ENCODE measurements at places on chromosomes 1 and 21.

- DNase-seq = peak; percentile 86
These were observed 48.2 kb upstream of the TNFSF4 start for GRCh38 chr1:173255214-173255813.

DNA sequence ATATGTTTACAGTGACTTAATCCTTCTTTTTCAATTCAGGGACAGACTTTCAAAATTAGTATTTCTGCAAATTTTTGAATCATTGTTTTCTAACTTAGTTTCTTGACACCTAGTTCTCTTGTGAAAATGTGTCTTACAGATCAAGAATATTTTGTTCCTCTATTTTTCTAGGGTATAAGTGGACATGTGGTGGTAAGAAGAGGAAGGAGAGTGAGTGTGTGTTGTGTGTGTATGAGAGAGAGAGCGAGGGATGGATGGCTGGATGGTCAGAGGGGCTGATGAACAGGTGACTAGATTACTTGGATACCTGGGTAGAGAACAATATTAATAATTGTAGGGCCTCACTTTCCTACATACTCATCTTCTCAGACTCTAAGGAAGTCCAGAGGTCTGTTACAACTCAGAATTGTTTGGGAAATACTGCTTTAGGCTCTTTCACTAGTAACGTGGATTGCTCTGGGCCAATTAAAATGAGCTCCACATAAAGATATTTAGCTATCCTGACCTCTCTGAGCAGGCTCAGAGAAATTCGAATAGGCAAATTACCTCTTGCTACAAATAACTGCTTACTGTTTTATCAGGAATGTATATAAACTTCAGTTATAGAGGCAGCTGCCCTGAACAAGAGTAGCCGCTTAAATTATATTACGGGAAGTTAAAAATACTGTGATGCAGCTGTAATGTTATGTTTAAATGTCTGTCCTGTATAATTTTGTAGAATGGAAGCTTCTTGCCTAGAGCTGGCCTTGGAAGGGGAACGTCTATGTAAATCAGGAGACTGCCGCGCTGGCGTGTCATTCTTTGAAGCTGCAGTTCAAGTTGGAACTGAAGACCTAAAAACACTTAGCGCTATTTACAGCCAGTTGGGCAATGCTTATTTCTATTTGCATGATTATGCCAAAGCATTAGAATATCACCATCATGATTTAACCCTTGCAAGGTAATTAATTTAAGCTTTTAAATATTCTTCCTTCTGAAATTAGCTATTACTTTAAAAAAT is 19.7 kb downstream of the GPSM2 start:
- DNase-seq = peak; percentile 93

DNA sequence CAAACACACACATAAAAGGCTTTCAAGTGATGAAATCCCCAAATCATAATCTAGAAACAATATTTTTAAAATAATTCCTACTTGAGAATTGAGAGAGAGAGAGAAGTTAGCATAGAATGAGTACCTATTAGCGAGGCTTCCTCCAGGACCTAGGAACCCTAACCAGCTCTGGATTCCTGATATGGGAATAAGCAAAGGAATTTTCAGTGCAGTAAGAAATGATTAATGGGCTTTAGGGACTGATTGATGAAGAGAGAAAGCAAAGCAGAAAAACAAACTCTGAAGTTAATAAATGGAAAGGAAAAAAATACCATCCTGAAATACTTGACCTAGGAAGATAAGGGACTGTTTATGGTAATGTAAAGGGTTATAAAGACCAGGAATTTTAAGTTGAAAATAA is 60.6 kb downstream of the WARS2 start:
- DNase-seq = no peak

- no peak for DNase-seq
These were observed 265.3 kb downstream of the SPATA17 start for GRCh38 chr1:217896490-217896889.

DNA sequence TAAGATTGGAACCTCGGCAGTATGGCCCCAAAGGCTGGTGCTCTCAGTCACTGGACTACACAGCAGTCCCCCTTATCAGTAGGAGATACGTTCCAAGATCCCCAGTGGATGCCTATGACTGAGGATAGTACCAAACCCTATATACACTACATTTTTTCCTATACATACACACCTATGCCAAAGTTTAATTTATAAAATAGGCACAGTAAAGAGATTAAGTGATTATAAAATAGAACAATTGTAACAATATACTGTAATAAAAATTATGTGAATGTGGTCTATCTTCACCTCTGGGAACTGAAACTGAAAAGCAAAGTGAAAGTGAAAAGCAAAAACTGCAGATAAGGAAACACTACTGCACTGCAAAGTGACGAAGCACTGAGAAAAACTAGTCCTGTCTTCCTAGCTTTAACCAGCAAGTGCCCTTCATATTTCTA is 96.8 kb downstream of the INTS7 start:
- DNase-seq = no peak

GRCh38 chr1:92993581-92993980 is 32.3 kb upstream of the DIPK1A start:
- DNase-seq = no peak

DNA sequence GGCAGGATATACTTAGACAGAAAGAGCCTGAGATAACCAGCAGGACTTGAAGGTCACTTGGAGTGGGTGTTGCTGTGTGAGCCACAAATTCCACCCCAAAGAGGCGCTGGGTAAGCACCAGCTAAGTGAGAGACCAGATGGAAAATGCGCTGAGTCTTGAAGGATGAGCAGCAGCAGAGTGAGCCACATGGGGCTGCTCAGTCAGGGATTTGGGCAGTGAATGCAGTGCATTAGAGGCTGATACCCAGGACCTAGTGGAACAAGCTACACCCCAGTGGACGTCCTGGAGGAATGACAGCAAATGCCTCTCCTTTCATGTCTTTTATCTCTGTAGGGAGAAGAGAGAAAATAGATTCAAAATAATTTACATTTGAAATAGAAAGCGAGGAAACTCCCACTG is 11.3 kb downstream of the GRIK1 start:
- DNase-seq = no peak

DNA sequence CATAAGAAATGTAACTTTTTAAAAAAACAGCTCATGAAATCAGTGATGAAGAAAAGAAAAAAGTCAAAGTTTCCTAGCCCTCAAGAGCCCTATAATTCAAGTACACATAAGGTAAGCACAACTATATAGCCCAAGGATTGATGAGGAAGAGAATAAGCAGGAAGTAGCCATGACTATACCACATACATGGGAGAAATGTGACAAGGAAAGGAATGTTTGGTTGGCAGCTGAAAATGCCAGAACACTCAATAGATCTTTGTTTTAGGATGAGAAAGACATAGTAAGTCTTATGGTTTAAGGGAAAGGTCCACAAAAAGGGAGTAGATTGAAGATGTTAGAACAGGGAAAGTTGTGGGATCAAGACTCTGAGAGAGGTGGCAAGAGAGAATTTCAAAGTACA is 5.7 kb downstream of the DOCK7 start:
- DNase-seq = no peak

- DNase-seq = no peak
These were observed 687.0 kb upstream of the ADGRL2 start for GRCh38 chr1:81113688-81114087.

DNA sequence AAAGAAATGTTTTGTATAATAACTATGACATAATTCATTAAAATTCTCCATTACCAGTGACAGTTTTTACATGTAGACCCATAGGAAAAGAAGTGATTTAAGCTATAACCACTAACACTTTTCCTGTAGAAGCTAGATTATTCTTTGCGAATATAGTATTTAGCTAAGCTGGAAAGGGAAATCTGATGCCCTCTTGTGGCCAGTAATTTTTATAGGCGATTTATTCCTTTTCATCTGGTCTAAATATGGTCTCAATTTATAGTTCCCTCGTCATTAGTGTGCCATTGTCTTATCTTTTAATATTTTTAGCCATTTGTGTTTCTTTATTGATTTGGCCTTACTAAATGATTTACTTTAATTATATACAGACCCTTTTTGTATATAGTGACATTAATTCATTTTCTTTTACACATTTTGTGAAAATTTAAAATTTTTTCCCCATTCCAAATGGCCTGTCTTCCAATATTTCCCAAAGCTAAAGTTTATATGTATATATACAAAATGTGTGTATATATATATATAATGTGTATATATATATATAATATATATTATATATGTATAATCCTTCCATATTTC is 26.7 kb downstream of the BTG3 start:
- peak; percentile 68 for DNase-seq

DNA sequence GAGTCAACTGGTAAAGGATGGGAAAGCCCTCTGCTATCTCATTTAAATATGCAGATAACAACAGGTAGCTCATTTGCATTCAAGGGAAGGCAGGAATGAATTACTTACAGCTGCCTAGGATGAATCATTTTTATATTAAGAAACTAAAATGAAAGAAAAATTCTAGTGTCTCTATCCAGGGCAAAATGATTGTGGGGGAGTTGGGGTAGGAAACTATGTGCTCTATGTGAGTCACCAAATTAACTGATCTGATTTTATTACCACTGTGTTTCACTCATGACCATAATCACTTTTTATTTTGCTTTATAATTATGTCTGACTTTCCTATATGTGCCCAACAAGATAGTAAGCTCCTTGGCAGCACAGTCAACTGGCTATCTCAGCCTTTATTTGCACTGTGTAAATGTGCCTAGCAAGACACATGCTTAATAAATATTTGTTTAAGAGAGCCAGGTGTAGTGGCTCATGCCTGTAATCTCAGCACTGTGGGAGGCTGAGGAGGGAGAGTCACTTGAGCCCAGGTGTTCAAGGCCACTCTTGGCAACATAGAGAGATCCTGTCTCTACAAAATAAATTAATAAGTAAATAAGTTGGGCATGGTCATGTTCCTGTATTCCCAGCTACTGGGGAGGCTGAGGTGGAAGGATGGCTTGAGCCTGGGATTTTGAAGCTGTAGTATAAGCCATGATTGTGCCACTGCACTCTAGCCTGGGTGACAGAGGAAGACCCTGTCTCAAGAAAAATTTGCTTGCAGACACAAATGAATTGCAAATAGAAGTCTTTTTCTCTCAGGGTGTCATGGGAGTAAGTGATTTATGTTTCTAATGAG is 84.1 kb downstream of the SPAG17 start:
- DNase-seq = no peak

- DNase-seq = no peak
These were observed 1.8 kb upstream of the FABP3 start for GRCh38 chr1:31374511-31375196.

GRCh38 chr1:29641921-29642320 is 405.6 kb downstream of the PTPRU start:
- no peak for DNase-seq

GRCh38 chr1:85898861-85899260 is 190.6 kb upstream of the ZNHIT6 start:
- DNase-seq = no peak

DNA sequence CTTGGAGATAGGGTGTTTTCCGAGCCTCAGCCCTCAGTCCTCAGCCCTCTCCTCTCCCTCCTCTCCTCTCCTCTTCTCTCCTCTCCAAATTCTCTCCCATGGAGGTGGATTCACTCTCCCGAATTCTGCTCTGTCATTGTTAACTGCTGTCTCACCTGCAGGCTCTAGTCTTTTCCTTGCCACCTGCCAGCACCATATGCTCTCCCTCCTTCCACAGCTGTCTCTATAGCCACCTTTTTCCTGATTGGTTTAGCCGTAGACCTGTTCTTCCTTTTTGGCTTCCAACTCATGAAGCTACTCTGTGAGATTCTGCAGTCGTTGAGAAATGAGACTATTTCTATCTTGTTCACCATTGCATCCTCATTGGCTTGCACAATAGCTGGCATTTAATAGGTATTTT is 19.7 kb downstream of the COG2 start:
- DNase-seq = no peak

GRCh38 chr1:31910933-31911332 is 27.2 kb downstream of the PTP4A2 start:
- DNase-seq = no peak

- no peak for DNase-seq
These were observed 9.2 kb downstream of the S100A10 start for GRCh38 chr1:151984313-151984956.

- DNase-seq = peak; percentile 71
These were observed 539 bp downstream of the CGN start for GRCh38 chr1:151511636-151512215.

- DNase-seq = no peak
These were observed 70.2 kb upstream of the ERRFI1 start for GRCh38 chr1:8096105-8097011.

DNA sequence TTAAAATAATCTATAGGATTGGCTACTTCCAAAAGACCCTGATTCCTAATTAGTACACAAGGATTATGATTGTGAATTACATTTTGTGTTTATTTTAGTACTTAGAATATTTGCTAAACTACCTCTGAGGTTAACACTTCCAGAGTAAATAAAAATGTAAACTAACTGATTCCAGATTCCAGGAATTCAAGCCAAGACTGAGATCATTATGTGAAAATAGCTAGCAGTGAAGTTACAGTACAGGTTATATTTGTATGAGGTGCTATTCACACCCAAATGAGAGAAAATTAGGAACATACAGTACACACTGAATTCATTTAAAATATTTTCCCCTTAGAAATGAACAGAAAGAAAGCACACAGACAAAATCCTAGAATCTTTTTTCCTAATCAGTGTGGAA is 28.8 kb downstream of the TTLL7 start:
- no peak for DNase-seq

GRCh38 chr1:204894606-204895005 is 23.9 kb downstream of the NFASC start:
- no peak for DNase-seq

DNA sequence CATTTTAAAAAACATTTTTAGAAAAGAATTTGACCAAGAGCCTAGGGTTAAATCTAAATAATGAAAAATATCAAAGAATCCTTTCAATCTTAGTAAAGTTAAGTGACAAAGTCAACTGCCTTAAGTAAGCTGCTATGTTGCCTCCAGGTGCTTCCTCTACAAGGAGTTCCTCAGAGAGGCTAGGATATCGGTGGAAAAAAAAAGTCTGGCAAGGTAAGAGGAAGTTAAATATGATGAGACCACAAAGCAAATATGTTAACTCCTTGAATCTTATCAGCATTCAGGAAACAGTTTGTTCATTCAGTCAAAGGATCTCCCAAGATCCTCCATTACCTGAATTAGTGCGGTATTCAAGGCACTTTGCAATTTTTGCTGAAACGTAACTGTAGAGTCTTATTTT is 563.5 kb downstream of the PTPRC start:
- DNase-seq = no peak

GRCh38 chr1:28642056-28642846 is 616 bp downstream of the TAF12 start:
- DNase-seq = no peak
